DND-41 (cell line): ENCODE measurements at places on chromosomes 12 and 14.

- DNase-seq, result no peak
Measured at GRCh38 chr12:53298164-53298563, 1.3 kb upstream of the MYG1 start.

DNA sequence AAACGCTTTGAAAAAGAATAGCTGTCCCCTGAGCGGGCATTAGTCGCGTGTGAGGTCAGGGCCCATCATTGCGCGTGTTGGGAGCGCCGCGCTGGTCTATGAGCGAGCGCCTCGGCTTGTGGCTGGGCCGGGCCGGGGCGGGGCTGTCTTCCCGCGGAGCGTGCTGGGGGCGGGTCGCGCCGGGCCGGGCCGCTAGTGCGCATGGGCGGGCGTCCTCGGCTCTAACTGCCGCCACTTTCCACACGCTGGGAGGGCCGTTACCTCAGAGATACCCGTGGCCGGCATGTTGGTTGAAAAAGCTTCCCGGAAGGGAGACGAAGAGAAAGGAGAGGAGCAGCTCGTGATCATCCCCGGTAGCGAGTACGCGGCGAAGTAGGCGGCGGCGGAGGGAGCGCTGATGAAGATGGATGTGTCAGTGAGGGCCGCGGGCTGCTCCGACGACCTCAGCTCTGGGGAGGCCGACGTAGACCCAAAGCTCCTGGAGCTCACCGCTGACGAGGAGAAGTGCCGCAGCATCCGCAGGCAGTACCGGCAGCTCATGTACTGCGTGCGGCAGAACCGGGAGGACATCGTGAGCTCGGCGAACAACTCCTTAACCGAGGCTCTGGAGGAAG is at the start of gene EID3:
EID3 (plus strand) TSS at position 202 of the 614 bp plus-strand sequence; CDS start at position 398, 196 bp downstream.
- no peak for DNase-seq

DNA sequence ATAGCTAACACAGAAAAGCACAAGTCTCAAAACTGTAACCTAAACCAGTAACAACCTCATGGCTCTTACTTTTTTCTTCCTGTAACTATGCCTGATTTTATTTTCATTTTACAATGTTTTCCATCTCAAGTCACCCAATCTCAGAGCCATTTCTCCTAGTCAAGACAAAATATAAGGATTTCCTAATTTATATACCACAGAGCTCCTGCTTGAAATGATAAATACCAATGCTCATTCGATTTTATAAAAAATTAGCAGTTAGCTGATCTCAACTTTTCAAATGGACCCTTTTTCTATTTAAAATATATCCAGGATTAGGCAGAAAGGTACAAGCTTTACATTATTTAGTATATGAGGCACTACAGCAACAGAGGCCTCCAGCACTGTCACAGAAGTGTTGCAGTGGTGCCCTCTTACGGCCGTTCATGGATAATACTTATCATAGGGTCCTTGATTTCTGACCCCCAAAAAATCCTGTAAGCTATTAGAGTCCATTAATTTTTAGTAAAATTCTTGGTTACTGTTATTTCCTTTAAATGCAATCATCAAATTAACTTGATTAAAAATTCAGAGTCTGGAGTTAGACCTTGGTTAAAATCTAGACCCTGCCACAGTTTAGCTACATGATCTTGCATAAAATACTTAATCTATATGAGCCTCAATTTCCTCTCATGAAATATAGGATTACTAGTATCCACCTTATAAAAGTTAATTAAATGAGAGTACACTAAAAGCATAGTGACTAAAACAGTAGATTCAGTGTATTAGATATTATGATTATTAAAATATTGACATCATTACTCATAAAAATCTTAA is 68.3 kb downstream of the SEC23A start:
- no peak for DNase-seq

DNA sequence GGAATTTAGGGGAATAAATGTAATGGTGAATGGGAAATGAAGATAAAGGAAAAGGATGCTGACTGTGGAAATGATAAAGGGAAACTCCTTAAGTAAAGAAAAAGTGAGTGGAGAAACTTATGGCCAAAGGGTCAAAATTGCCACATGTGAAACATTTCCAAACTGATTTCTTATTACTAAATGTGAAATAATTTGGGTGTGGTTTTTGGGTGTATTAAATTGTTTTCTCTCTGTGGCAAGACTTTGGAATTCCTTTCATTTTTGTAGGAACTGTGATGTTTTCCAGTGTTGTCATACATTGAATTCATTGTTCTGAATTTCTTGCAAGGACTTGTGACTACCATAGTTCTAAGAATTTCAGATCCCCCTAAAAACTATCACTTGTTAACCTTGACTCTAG is 1891.5 kb upstream of the SEL1L start:
- no peak for DNase-seq

- DNase-seq, result no peak
Measured at GRCh38 chr14:73761618-73762355, 47.6 kb upstream of the PNMA1 start.

- no peak for DNase-seq
Measured at GRCh38 chr14:36271939-36272907, 48.2 kb downstream of the MBIP start.

GRCh38 chr14:22563987-22564386 is 25.0 kb downstream of the DAD1 start:
- DNase-seq, result no peak

GRCh38 chr12:76914102-76914859 is 35.5 kb upstream of the CSRP2 start:
- no peak for DNase-seq

DNA sequence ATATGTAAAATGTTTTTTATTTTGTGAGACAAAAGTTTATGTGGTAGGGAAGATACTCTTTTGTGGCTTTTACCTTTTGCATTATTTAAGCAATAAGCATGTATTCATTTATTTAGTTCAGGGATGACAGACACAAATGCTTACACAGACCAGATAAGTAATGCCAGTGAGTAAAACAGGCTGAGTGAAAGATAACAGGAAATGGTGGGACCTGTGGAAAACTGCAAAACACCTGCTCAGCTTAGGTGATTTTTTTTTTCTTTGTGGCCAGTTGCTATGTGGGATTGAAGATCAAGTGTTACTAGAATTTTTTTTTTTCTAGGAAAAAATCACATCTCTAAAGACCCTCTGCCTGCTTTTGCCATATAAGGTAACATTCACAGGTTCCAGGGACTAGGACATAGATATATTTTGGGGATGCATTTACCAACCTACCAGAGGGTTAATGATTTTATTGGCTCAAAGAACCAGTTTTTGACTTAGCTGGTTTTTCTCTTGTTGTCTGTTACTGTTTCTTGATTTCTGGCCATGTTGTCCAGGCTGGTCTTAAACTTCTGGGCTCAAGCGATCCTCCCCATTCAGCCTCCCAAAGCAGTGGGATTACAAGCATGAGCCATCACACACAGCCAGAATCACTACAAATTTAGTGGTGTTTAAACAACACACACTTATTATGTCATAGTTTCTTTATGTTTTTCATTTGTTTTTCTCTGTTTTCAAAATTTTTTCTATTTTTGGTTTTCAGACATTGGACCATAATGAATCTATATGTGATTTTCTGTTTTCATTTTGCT is 9.8 kb downstream of the PSMA6 start:
- DNase-seq, result no peak

DNA sequence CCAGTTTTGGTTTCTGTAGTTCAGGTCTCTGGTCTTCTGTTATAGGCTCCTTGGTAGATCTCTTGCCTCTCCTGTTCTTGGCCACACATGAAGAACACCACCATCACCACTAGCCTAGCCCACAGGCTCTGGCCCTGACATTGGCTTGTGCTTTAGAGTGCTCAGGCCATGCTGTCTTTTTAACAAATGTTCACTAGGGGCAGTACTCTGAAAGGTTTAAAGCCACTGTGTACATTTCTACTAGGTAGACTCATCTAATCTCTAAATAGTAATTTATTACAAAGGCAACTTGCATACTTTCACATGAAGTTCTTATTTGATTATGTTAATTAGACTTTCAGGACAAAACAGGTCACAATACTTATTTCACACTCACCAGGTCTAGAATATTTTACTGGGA is 38.3 kb downstream of the PDE6H start:
- DNase-seq, result no peak

GRCh38 chr12:77746096-77746495 is 84.6 kb upstream of the NAV3 start:
- DNase-seq, result no peak

GRCh38 chr14:52068615-52069306 is at the start of gene NID2:
Gene NID2 (minus strand): TSS chr14:52069059. CDS start chr14:52068994, 65 bp downstream.
- no peak for DNase-seq

DNA sequence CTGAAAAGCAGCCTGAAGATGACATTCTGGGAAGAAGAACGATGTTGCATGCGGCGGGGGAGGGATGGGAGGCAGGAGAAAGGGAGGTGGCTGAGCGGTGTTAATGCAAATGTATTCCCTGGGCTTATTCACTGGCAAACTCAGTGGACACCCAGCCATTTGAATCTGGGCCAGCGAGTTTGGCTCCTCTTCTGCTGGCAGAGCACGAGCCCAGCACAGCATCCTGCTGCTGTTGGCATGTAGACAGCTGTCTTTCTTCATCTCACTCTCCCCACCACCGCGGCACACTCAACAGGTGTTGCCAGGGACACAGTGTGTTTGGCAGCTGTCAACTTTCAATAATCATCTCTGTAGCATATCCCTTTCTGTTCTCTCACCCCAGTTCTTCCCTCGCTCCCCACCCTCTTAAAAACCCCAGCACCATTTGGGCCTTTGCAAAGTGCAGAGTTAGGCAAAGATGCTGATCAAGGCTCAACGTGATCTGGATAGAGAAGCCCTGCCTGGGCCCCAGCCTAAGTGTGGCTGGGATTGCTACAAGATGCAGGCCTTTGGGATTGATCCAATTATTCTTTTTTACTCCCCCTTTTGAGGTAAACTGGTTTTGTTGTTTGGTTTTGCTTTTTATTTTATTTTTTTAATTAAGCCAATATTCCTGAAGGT is 131.9 kb downstream of the EXOC5 start:
- DNase-seq, result no peak

DNA sequence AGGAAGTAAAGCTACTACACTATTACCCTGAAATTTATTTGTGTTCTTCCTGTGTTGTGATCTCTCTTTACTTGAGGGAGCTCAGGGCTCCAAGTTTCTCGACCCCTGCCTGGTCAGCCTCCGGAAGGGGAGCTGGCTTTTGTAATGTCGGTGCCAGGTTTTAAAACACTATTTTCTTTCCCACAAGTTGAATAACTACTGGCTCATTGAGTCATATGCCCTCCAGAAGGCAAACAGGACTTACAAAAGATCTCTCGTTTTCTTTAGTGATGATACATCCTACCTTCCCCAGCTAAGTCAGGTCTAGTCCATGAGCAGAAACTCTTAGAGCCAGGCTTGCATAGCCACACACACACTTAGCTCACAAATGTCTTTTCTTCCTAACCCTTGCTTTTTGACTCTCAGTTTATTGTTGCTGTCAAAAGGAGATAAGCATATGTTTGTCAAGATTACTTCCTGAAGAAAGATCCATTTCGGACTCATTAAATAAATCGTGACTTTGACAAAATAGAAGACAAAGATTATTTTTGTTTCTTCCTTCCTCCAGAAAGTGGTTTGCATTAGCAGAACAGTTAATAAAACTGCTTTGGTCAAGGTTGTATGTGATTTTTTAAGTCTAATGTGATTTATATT is 209.8 kb upstream of the FLRT2 start:
- no peak for DNase-seq
